ENCODE measurements at places on chromosomes 4 and X.
A peak's percentile ranks its signal among the peaks of the same experiment; 100 is the strongest.

DNA sequence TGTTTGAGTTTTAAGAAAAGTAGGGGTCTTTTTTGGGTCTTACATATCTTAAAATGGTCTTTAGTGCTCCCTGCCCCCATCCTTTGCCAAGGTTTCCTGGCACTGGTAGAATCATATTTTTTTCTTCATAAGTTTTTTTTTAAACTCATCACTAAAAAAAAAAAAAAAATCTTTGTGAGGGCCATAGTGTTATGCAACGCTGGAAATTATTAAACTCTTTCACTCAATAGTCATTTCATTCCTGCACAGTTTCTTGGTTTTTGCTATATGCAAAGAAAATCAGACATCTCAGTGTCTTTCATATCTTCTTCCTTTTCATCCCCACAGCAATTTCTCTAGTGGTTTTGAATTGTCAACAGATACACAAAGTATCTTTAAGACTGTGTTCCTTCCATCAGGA lies 95.6 kb downstream of the TMA16 start:
- no peak for DNase-seq

DNA sequence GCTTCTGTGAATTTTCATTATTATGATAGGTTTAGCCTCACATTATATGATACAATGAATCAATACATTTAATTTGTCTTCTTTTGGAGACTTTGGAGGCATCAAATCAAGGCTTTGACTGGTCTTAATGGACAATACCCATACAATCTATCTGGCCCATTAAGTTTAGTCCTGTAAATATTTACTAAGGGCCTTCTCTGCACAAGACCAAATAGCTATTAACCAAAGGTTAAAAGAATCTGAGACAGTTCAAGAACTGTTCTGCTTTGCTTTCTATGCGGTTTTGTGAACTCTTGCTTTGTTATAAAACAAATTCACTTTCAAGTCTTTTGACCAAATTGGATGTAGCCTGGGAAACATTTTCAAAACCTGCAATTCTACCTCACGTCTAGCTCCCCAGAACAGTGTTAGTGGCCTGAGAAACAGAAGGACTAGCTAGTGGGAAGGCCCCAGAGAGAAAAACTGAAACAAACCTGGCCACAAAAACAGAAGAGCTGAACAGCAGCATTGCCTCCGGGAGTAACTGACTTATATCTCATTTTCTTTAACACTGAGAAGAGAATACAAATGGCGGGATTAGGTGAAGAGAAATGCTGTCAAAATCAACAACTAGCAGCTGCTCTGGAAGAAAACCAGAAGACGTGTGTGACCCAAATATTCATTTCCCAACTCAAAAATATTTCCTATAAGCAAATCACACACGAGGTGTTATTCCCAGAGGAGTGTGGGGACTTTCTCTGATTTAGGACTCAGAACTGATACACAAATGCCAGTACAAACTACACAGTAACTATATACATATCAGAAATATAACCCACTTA lies 548 bp downstream of the TLR1 start:
- DNase-seq = peak; percentile 35

DNA sequence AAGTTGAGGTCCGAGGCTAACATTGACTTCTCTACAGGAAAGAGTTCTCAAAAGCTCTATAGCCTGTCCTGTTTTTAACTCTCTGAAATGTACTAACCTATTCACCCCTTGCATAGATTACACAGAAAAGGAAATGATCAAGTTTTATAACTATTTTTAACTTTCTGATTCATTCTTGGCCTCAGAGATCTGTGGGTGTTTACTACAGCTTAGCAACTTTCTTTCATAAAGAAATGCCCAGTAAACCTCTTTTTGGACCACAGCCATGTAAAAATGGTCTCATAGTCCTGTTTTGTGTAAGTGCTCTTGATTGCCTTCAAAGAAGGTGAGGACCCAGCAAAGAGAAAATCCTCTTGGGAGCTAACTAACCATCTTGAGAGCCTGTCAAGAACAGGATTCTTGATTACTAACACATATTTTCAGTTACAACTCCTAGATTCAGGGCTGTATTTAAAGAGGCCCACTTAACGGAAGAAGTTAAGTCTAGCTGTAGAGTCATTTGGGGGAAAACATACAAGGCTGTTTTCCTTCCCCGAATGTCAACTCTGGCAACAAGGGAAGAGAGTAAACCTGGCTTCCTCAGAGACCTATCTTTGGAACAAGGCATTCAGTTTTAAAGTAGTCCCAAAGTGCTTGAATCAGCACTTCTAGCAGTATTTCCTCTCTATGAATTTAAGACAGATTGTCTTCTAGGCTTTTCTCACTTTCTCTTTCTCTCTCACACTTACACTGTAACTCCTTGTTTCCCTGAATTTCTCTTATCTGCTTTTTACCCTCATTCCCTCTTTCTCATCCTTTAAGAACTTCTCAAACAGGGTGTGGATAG lies 78.2 kb downstream of the IL21 start:
- DNase-seq = no peak

DNA sequence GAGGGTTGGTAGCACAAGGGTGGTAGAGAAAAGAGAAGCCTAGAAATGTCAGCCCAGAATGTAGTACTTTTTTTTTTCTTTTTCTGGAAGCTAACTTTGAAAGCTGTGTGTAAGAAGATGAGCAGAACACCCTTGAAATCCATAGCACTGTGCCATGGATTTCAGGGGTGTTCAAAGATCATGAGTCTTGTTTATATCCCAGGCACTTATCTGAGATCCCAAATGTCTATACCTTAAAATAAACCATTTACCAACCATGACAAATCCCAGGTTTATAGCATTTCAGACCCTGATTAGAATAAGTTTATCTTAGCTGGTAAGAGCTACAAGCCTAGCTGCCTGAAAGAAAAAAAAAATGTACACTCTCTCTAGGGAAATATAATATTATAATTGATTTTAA lies 389.9 kb upstream of the ANXA10 start:
- DNase-seq = no peak

DNA sequence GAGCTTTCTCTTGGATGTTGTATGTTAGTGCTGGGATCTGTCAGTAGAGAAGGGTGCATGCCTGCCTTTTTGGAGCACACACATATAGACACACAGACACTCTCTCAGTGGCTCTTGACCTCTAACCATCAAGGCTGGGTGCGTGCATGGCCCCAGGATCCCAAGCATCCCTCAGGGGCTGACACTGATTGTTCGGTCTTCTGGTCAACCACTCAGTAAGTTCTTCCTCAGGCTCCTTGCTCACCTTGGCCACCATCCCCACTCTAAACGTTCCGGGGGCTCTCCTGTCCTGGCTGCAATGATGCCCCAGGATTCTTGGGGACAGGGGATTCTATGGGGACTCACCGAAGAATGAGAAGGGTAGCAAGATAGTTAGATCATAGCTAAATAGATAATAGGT lies 179.6 kb downstream of the SHOX start:
- no peak for DNase-seq

DNA sequence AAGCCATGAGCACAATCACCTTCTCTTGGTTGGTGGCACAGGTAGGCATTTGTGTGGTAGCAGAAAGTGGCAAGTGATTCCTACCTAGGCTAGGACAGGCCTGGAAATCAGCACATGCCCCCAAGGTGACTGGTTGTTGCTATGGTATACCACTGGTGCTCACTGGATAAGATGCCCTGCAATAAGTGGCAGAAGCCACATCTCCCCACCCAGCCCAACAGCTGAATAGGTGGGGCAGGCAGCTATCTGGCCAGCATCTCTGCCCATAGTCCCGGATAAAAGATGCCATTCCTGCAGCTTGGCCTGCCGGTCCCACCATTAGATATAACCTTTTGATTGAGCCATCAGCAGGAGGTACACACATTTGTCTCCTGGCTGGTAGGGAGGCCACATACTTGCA lies 21.1 kb downstream of the AMER1 start:
- no peak for DNase-seq

DNA sequence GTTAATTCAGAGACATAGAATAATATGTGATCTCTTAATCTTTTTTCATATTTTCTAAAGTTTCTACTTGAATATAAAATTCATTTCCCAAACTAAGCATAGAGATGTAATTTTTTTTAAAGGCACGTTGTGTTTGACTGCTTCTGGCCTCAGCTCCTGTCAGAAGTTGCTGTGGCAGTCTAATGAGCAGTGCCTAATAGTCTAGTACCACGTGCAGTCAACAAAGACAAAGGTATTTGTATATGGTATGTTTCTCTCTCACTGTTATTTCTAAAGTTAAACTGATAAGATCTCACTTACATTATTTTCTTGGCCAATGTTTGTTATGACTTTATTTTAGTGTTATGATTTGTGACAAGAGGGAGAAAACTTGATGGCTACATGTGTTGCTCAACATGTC lies 48.6 kb upstream of the MCUB start:
- DNase-seq = no peak

DNA sequence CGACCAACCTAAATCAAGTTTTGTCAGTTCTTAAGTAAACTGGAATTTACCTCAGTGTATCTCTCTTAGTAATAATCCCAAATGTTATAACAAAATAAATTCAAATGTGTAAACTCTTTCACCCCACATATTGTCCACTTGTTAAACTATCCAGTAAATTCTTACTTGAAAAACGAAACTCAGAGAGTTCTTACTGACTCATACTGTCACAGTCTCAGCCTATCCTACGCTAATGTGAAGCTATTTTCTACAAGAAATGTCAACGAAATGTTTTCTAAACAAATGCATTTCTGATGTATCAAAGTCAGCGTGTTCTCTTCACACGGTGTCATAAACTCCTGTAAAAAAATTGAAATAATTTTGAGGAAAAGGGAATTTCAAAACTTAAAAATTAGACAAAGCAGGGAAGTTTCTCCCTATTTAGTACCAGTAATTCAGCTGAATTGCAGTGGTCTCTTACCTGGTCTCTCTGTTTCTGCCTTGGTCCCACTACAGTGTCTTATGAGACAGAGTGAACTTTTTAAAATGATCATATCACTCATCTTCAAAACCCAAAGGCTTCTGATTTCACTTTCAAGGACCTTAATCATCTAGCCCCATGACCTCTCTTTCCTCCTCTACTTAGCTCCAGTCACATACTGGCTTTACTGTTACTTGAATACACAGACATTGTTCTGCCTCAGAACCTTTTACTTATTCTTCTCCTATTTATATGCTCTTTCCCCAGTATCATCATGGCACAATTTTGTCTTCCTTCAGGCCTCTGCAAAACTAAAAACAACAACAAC lies 63.3 kb downstream of the DCAF8L1 start:
- DNase-seq = no peak

DNA sequence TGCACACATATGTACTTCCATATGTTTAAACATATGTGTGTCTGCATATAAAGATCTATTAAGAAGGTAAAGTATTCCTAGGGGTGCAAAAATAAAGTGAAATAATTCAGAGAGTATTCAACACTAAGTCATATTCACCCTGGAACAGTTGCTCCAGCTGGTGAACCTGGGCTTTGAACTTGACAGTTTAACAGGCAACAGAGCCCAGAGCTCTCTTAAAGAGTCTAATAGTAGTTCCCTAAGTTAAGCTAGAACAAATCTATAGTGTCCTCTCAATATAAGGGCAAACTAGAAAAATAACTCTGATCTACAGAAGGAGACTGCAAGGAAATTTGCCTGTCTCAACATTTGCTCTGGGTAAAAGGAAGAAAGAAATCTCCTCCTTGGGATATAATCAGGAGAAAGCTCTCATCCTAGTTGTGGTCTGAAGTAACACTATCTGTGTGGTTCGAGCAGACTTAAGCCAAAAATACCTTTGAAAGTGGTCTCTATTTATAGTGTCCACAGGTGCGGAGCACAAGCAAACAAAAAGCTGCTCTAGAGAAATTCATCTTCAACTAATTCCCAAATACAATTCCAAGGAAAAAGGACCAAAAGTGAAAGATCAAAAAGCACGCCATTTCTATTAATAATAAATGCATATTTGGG lies 29.9 kb downstream of the VEGFC start:
- no peak for DNase-seq

GRCh38 chr4:44931720-44932119 lies 205.4 kb upstream of the GNPDA2 start:
- no peak for DNase-seq

DNA sequence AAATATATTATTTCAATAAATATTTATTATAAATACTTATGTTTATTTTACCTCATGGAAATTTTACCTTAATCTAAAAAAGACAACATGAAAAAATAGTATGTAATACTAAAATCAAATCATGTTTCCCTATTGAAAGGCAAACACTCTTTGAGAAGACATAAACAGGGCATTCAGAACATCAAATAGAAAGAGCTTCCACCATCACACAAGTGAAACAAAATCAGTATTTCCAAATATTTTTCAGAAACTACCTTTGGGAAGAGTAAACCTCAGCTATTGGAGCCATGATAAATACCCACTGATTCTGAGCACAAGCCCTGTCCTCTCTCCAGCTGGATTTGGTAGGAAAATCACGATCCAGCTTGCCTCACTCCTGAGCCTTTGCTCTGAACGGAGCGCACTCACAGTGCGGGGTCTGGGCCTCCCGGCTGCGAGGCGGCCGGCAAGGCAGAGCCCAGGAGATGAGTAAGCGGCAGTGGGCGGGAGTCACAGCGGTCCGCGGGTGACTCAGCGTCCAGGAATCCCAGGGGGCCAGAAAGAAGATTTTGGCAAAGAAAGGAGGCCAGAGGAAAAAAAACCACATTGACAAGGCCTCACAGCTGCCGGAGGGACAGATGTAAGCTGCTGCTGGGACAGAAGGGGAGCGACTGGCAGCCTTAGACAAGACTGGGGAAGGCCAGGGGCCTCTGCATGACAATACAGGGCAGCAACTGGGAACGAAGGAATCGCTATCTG lies 14.7 kb upstream of the ANXA5 start:
- DNase-seq = no peak

GRCh38 chr4:37890801-37891259 lies at the start of gene TBC1D1:
TBC1D1 (plus strand) TSS chr4:37891084; CDS start chr4:37902096, 11,012 bp downstream.
- no peak for DNase-seq

DNA sequence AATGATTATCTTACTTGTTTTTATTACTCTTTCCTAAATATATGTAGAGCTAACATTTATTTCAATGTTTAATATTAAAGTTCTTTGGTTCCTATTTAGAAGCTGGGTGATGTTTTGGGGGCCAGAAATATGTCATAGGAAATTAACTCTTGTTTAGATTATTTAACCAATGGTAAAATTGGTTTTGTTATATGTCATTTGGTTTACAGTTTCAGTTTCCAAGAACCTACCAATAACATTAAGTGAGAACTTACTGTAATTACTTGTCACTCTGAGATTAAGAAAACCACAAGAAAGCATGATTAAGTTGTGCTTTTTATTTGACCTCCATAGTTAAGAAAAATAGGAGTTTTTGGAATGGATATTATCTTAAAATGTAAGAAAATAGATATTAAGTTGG lies 121.2 kb downstream of the NDST3 start:
- DNase-seq = no peak

- no peak for DNase-seq
These were observed 370.1 kb downstream of the PPP3CA start for GRCh38 chr4:100977274-100977673.

DNA sequence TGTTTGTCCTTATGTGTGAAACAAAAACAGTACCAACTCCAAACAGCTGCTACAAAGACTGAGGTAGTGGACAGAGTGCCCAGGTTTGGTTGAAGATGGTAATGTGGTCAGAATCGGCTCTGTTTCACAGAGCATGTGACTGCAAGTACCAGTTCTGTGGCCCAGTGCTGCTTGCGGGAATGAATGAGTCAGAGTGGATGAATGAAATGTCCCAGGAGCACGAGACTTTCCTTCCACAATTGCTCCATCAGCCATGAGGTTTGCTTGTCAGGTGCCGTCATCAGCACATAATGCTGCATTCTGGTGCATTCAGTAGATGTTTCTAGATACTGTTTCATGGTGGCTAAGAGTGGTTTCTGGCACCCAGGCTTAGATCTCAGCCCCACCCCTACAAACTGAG lies 84.2 kb downstream of the GPR143 start:
- no peak for DNase-seq

GRCh38 chrX:153667956-153668396 lies 5.6 kb downstream of the PNCK start:
- DNase-seq = peak; percentile 64

GRCh38 chrX:8773117-8773516 lies 28.1 kb downstream of the FAM9A start:
- DNase-seq = peak; percentile 21
